ENCODE measurements at places on chromosomes 1 and 21.

DNA sequence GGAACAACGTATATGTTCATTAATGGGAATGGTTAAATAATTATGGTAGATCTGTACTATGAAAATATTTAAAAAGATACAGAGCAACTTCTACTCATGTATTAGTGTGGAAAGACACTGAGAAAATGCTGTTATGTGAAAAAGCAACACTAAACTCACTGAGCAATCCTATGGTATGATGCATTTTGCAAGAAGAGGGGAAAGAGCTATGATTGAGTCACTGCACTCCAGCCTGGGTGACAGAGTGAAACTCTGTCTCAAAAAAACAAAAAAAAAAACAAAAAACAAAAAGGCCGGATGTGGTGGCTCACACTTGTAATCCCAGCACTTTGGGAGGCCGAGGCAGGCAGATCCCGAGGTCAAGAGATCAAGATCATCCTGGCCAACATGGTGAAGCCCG is 44.4 kb downstream of the ATP5PO start:
- peak; percentile 67 for DNase-seq

DNA sequence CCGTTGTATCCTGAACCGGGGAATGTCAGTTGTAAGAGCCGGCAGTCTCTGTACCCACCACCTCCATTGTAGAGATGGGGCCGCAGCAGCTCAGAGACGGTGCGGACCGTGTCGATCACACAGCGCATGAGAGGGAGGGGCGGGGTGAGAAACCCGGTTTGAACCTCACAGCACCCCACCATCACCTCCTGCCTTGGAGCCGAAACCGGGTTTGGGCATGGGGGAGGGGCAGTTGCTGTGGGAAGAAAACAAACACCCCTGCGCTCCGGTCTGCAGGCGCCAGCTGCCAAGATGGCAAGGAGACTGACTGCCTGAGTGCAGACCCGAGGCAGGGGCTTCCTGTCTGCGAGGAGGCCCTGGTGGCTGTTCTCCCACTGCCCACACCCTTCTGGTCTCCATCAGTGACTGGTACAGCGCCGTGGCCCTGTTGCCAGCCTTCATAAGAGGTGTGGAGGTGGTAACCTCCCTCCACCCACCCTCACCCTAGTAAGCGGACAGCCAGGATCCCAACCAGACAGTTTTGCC is 69.2 kb upstream of the SSBP3 start:
- no peak for DNase-seq

DNA sequence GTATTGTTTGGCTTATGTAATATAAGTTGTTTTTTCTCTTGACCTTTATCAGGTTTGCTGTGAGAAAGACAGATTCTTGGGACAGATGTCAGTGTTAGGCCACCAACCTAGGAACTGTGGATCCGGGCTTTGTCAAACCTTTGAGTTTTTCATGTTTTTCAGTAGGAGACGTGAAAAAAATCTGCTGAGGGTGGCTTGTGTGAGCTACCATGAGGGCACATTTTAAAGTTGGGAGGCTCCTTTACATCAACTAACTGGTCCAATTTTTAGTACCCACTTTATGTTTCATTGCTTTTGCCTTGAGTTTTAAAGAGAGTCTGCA is 801 bp downstream of the RPS6KC1 start:
- no peak for DNase-seq

DNA sequence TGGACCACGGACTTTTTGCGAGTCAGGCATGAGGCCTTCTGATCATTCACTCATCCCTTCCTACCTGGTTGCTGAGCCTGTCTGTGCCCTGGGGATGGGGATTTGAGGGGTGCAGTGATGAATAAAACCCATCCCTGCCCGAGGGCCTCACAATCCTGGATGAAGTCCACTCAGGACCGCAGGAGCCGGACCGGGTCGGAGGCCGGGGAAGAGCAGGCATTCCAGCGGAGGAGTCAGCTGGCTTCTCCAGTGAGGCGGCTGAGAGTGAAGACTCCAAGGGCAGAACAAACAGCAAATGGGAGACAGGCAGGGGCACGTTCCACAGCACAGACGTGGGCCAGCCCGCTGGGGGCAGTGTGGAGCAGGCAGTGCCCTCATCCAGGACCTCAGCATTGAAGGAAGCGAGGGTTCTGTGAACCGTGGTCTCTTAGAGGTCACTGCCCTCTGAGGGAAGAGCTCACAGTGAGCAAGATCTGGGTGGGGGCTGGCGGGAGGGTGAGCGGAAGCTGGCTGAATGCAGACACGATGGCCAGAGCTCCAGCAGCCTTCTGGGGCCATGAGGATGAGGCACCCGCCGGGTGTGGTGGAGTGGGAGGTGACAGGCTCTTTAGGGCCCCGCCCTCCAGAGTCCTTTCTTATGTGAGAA is 10.9 kb upstream of the LRRC3 start:
- no peak for DNase-seq

DNA sequence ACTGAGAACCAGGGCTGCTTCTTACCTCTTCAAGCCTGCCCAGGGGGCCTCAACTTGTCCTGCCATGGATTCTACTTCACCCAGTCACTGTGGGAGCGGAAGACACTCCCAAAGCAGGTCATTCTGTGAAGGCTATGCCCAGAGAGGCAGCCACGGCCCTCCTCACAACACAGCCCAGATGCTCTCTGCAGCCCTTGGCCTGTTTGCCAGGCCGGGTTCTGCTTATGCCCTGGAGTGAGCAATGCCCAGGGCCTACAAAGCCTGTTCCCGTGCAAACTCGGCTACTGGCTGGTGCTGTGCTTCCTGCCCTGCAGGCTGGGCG is 33.8 kb upstream of the SLC30A1 start:
- no peak for DNase-seq

- DNase-seq: no peak
Observed at GRCh38 chr1:80961464-80962190, 839.1 kb upstream of the ADGRL2 start.

GRCh38 chr1:90114521-90115141 is 119.7 kb downstream of the ZNF326 start:
- DNase-seq: peak; percentile 52

- no peak for DNase-seq
Observed at GRCh38 chr1:24418898-24419628, 3.5 kb downstream of the NIPAL3 start.

DNA sequence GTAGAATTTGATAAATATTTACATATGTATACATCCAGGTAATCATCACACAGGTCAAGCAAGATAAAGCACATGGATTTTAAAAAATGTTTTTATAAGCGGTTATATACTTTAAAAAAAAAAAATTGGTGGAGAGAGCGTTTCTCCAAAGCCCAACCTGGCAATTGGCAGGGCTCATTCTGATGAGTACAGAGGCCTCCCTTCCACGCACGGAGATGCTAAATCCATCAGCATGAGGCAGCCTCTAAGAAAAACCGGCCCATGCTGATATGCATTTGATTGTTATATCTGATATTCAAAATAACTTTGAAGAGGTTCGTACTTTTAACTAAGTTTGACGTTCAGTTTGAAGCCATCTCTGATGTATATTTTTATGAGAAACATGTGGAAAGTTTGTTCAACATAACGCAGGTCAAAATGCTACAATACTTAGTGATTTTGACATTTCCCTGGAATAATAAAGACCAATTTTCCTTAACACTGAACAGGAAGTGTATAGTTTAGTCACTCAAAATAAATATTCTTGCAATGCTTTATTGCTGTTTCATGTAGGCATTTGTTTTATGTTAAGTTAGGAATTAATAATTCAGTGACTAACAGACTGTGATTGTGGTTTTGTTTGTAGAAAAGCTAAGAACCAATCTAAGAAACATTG is 151.7 kb downstream of the NR5A2 start:
- DNase-seq: peak; percentile 72

DNA sequence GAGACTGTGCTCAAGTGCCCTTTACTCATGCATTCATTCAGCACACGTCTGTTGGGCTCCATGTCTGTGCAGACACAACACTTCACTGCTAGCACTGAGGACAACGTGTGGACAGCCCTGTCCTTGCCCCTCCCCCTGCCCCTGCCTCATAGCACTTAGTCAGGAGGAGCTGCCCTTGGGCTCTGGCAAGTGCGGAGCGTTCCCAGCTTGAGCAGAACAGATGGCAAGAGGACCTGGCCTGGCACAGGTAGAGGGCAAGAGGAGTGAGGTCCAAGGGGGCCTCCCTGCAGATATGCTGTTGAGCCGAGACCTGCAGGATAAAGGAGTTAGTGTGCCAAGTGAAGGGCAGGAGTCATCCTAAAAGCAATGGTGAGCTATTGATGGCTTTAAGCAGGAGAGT is 81.3 kb downstream of the GRIK3 start:
- no peak for DNase-seq

DNA sequence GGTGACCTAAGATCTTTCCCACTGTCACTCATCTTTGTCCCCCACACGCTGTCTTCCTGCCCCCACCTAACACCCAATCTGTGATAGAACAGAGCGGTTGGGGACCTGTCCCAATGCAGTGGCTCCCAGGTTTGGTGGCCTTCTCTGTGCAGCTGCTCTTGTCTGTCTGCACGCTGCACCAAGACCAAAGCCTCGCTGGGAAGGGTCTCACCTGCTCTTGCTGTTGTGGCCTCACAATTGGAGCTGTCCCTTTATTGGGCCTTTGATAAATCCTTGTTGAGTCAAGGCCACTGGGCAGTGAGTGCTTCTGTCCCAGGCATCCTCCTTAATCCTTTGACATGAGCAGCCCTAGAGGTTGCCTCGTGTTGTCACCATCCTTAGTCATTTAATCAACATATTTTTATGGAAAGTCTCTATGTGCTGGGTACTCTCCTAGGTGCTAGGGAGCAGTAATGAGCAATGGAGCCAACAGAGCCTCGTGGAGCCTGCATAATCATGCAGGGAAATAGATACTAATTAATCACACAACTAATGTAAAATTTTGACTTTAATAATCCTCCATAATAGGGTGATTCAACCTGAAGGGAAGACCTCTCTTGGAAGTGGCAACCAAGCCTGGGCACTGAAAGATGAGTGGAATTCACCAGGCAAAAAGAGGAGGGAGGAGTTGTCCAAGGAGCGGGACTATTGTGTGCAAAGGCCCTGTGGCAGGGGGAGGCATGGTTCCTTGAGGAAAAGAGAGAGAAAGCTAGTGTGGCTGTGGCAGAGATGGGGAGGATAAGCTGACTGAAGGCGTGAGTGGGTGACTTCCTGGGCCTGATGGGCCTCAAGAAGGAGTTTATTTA is 57.6 kb downstream of the MAN1C1 start:
- no peak for DNase-seq

DNA sequence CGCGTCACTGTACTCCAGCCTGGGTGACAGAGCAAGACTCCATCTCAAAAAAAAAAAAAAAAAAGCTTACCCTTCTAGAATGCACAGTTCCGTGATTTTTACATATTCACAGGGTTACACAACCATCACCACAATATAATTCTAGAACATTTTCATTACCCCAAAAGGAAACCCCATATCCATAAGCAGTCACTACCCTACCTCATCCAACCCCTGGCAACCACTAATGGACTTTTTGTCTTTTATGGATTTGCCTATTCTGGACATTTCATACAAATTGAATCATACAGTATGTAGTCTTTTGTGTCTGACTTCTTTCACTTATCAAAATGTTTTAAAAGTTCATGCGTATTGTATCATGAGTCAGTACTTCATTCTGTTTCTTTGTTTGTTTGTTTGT is 22.8 kb downstream of the SYF2 start:
- no peak for DNase-seq

DNA sequence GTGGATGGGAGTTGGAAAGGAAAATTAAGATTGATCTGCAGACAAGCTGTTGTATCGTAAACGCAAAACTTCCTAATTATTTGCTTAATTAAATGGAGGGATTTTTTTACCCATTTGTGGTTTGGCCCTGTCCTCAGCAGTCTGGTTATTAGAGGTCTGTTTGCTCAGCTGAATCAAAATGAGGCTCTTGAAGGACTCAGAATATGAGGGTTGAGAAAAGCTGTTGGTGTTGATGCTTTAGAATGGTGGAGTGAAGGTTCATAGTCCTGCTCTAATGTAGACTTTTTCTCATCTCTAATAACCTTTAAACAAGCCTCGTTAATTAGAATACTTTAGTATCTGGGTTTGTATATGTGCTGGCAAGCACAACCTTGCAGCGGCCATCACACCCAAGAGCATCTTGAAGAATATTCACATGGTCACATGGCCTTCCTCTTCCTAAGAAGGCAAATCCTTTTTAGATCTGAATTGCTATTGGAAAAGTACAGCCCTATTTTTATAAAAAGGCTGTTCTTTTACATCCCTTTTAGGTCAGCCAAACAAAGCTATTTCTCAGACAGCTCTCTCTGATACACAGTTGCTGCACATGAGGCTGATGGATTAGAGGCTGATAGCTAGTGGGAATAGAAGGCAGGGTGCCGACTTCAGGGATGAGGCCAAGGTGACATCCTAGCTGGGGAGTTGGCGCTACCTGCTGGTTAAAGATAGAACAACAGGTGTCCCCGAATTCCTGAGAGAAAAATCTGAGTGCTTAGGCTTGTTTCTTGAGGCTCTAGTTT is 53.8 kb downstream of the MACF1 start:
- DNase-seq: peak; percentile 51

DNA sequence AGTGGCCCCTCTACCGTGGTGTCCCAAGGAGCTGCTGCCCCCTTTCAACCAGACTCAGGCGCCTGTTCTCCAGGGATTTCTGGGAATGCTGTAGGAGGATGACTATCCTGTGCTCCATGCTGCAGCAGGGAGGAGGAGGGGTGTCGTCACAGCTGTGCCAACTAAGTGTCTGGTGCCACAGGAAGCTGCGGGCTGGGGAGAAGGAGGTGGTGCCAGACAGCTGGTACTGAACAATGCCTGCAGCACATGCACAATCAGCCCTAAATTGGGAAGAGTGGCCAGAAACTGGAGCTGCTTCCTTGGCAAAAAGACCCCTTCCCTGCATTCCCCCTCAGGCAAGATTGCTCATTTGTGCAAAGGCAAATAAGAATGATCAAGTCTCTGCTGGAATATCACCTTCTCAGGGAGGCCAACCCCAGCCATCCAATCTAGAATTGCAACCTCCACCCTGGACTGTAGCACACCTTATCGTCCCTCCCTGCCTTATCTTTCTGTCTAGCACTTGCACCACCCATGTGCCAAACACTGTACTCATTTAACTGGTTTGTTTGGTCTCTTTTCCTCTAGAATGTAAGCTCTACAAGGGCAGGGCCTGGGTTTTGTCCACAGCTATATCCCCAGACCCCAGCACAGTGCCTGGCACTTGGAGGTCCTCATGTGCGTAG is 33.3 kb downstream of the LAMB3 start:
- no peak for DNase-seq

- DNase-seq: no peak
Observed at GRCh38 chr1:229058111-229058561, 212.8 kb upstream of the RAB4A start.

GRCh38 chr1:17719874-17720273 is 35.3 kb upstream of the ACTL8 start:
- peak; percentile 38 for DNase-seq
